ENCODE measurements at places on chromosomes 7 and 10. TPM values are rescaled to one million over a fixed set of nuclear protein-coding genes. Genes with fewer than 3 reads are reported as not detected.

ENO4 gene
- total RNA-seq: not detected

AEBP1 gene
- 22.6 TPM for total RNA-seq

TEX47 gene
- not detected for total RNA-seq

NANOS1 gene
- 0.41 TPM for total RNA-seq

IMPDH1 gene
- total RNA-seq: 19.6 TPM

CRTAC1 gene
- total RNA-seq: not detected

CFTR gene
- not detected for total RNA-seq

ECHDC3 gene
- 1.3 TPM for total RNA-seq

PRPS1L1 gene
- total RNA-seq: not detected

SPDYE3 gene
- total RNA-seq: not detected

BMPER gene
- total RNA-seq: not detected

FANK1 gene
- total RNA-seq: not detected

RELN gene
- not detected for total RNA-seq

STAMBPL1 gene
- 16.5 TPM for total RNA-seq

C10orf105 gene
- total RNA-seq: 0.33 TPM

PDE1C gene
- not detected for total RNA-seq

GRCh38 chr10:69504576-69505250 is 53.4 kb downstream of the TSPAN15 start:
- no peak for DNase-seq

DNA sequence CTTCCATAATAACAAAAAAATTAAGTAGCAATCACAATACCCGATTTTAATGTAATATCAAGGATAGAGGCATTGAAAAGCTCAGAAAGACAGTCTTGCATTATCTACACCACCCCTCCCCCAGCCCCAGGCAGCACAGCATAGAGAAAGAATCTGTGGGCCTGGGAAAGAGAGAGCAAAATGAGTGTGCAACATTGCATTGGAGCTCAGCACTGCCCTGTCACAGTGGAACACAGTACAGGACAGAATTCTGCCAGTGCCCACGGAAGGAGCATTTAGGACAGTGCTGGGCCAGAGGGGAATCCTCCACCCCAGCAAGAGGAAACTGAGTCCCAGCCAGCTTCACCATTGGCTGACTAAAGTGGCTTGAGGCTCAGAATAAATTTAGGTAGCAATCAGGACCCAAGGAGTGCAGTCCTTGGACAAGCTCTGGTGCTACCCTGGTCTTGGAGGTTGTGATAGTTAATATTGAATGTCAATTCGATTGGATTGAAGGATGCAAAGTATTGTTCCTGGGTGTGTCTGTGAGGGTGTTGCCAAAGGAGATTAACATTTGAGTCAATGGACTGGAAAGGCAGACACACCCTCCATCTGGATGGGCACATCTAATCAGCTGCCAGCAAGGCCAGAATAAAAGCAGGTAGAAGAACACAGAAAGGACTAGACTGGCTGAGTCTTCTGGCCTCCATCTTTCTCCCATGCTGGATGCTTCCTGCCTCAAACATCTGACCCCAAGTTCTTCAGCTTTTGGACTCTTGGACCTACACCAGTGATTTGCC is 234.4 kb downstream of the ANK3 start:
- no peak for DNase-seq

GRCh38 chr10:14476641-14477407 is 146.1 kb upstream of the FRMD4A start:
- DNase-seq: no peak

GRCh38 chr10:32244011-32244410 is 102.9 kb downstream of the EPC1 start:
- no peak for DNase-seq

DNA sequence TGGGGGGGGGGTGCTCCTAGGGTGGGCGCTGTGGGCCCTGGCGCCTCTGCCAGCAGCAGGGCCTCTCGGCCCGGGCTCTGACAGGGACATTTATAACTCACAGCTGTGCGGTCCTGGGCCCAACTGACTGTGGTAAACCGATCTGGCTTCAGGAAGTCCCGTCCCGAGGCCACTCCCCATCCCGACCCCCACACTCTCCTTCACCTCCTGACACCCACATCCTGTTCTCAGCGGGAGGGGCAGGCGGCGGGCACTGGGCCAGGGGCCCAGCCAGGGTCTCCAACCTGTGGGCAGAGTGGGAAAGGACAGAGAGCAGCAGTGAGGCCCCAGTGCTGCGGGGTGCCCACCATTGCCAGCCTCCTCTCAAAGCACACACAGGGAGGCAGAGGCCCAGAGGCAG is 69.1 kb downstream of the ZMIZ1 start:
- DNase-seq: peak; percentile 68

- DNase-seq: no peak
Observed at GRCh38 chr10:17116193-17116592, 13.4 kb downstream of the CUBN start.

DNA sequence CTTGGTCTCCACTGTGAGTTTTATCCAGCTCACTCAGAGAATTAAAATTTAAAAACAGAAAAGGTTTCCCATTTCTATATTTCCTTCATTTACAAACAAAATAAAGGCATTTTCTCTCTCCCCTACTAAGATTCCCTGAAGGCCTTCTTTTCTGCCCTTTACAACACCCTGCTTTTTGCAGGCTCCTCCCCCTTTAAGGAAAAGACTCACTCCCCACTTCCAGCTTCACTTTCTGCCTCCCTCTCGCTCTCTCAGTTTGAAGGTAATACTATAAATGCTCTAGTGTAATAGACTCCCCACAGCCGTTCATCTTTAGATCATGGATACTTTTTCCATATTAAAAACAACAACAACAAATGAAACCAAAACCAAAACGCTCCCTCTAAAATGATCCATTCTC is 53.3 kb downstream of the CDHR3 start:
- DNase-seq: no peak

GRCh38 chr7:33395340-33395739 is 266.0 kb downstream of the BBS9 start:
- no peak for DNase-seq

GRCh38 chr7:151897951-151898686 is 21.2 kb upstream of the PRKAG2 start:
- DNase-seq: no peak

- no peak for DNase-seq
Observed at GRCh38 chr7:142933624-142934023, at the start of gene TRPV5. TRPV5 (minus strand) TSS chr7:142933746; CDS start chr7:142933459, 287 bp downstream.

DNA sequence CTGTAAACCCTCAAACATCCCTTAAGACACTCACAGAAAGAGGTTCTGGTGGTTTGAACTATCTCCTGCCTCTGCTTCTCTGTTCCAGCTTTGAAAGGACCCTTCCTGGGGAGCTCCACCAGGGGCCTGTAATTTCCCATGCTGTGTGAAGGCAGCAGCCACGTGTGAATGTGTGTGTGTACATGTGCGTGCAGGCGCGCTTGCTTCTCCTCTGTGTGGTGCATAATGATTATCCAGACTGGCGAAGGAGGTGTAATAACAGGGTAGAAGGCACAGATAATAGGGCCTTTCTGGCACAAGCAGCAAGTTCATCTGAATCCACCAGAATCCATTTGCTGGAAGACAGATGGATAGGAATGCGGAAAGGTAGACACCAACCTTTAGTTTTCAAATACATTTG is 466.5 kb downstream of the GRID1 start:
- no peak for DNase-seq

- no peak for DNase-seq
Observed at GRCh38 chr10:63267414-63268148, 134.5 kb downstream of the NRBF2 start.

DNA sequence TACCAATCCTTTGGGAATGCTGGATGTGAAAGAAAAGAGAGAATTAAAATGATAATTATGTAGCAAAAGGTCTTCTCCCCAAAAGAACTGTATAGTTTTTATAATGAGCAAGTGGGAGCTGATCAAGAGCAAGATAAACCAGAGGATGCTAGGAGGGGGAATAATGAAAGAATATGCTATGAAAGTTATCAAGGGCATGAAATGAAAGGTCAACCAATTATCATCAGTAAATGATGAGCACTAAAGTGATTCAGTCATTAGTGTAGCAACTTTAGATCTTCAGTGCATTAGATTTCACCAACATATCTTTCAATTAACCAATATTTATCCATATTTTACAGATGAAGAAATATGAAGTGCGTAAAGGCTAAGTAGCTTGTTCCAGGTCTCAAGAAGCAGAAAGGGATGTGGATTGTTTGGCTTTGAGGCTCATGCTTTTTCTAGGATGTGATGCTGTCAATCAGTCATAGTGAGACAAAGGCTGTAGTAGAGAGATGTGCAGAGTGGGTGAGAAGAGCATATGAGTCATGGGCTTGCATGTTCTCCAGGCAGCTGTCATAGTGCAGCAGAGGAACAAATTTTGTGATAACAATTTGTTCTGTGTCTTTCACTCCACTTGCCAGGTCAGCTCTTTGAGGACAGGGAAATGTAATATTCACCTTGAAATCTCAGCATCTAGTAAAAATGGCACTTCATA is 5.7 kb upstream of the OR2F2 start:
- DNase-seq: no peak

- no peak for DNase-seq
Observed at GRCh38 chr10:61039868-61040267, 95.9 kb upstream of the RHOBTB1 start.

GRCh38 chr10:74123081-74123480 is 27.5 kb downstream of the AP3M1 start:
- no peak for DNase-seq

DNA sequence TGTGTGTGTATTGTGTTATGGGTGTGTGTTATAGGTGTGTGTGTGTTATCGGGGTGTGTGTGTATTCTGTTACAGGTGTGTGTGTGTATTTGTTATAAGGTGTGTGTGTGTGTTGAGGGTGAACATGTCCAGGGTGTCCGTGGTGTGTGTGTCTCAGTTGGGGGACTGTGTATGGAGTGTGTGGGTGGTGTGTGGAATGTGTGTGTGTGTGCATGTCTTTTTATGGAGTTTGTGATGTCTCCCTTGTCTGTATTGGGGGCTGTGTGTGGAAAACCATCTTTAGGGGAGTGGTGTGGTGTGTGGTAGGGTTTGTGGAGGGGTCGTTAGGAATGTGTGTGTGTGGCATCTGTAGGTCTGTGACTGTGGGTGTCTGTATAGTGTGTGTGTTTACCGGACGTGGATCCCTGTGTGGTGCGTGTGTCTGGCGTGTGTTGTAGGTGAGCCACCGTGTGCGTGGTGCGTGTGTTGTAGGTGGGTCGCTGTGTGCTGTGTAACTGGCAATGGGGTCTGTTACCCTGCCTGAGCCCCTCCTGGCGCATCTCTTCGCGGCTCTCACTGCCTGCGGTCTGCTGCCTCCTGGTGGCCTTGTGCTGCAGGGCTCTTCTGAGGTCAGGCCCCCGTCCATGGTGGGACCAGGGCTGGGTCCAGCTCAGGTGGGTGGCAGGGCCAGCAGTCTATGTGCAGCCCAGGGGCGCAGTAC is 61.7 kb downstream of the PALD1 start:
- DNase-seq: no peak

DNA sequence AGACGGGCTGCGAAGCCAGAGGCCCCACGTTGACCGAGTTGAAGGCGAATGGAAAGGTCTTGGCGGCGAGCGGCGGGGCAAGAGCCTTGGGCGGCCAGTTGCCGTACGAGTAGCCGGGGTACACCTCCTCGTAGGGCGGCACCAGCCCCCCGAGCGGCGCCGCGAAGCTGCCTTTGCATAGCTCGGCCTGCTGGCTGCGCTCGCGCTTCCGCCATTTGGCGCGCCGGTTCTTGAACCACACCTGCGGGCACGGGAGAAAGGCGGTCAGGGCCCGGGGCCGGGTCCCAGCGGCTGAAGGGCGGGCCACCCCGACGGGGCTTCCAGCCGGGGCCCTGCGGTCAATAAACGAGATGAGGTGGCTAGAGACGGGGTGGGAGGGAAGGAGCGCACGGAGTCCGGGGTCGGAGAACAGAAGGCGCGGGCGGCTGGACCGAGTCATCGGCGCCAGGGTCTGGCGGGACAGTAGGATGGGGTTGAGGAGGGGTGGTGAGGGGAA is 4.8 kb downstream of the ELOVL3 start:
- DNase-seq: peak; percentile 23

- peak; percentile 47 for DNase-seq
Observed at GRCh38 chr7:26910221-26910620, 45.8 kb upstream of the SKAP2 start.

DNA sequence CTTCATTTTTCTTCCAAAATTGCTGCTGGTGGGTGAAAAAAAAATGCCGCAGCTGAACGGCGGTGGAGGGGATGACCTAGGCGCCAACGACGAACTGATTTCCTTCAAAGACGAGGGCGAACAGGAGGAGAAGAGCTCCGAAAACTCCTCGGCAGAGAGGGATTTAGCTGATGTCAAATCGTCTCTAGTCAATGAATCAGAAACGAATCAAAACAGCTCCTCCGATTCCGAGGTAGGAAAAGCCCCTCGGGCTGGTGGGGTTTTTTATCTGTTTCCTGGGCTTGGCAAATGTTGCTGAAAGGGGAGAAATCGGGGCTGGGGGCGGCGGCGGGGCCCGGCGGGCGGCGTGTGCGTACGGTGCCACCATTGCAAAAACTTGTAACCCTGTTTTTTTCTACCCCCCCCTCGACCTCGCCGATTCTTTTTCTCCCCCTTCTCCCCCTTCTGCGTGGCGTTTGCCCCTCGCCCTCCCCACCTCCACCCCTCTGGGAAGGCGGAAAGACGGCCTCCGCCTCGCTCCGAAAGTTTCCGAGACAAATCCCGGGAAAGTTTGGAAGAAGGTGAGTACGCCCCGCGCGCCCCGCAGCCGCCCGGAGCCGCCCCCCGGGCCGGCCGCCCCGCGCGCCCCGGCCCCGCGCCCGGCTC is 789 bp downstream of the TCF7L2 start:
- peak; percentile 26 for DNase-seq

- no peak for DNase-seq
Observed at GRCh38 chr10:62095181-62096122, 173.2 kb downstream of the RTKN2 start.

DNA sequence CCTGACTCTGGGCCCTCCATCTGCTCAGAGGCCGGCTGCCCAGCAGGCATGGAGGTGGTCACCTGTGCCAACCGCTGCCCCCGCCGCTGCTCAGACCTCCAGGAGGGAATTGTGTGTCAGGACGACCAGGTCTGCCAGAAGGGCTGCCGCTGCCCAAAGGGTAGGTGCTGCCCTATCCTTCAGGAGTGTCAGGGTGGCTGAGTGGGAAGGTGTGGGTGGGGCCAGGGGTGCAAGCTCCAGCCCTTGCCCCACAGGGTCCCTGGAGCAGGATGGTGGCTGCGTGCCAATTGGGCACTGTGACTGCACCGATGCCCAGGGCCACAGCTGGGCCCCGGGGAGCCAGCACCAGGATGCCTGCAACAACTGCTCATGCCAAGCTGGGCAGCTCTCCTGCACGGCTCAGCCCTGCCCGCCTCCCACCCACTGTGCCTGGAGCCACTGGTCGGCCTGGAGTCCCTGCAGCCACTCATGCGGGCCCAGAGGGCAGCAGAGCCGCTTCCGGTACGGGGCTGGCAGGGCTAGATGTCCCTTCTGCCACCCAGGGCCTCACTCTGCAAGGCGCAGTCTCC is 17.5 kb upstream of the ZNF862 start:
- DNase-seq: no peak

Data from CD8-positive, alpha-beta T cell (primary cell).